H1 (cell line): ENCODE measurements at places on chromosomes 7 and 10.

- H3K4me1 ChIP-seq, result no peaks in the 10 kb centered on the region
- H3K27me3 ChIP-seq, result no peaks in the 10 kb centered on the region
- no peak for DNase-seq
- no peak overlapping the region for H3K27ac ChIP-seq
- peaks cover 7% of the 10 kb centered on the region for H3K36me3 ChIP-seq
- no peak overlapping the region for H3K4me3 ChIP-seq
Measured at GRCh38 chr7:2735744-2736143, 47.7 kb downstream of the AMZ1 start.

DNA sequence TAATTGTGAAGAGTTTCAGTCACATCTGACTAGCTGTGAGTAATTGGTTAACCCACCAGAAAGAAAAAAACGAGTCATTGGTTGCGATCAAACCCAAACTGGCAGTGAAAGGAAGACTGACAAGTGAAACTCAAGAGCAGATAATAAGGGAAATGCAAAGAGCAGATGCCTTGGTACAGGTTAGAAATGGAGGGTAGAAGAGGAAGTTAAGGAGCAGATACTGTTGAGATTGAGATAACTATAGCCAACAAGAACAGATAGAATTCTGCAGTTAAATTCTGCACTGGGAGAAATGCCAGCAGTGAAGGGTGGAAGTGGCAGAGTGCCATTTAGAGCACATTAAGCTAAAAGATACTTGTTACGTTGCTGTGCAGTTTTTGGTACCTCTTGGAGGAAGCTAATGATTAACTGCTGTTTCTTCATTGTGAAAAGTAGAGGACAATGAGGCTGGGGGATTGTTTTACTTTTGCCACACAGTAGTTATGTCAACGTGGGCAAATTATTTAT, 65.8 kb downstream of the CDK13 start:
- H3K36me3 ChIP-seq, result peaks cover 4% of the 10 kb centered on the region; the same call in 1 of the 2 replicates
- DNase-seq, result no peak
- no peak overlapping the region for H3K4me3 ChIP-seq
- no peaks in the 10 kb centered on the region for H3K4me1 ChIP-seq
- H3K27me3 ChIP-seq, result no peaks in the 10 kb centered on the region
- H3K27ac ChIP-seq, result no peak overlapping the region

DNA sequence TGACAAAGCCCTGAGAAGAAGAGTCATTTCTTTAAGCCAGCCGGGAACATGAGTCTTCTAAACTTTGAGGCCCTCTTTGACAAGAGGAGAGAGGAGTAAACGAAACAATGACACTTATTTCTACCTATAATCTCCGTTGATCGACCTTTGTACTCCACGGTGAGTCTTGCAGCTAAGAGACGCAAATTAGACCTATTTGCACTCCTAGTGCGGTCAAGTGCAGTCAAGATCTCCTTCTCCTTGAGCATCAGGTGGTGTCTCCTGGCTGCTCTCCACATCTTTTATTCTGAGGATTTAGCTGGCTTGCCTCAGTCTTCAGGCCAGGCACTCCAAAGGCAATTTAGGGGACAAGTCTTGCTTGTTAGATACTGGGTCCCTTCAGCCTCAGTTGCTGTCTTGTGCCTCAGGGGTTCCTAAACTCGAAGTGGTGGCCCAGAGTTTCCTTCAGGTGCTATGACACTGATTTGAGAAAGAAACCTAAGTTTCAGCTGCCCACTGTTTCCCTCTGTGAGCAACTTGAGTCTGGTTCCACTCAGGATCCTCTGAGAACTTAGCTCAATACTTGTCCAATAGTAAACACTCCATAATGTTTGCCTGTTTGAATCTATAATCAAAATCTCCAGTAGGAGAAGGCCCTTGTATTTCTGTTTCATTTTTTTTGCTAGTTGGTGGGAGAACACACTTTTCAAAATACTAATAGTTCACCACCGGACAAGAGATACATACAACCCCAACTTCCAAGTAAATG, 312.9 kb downstream of the RNLS start:
- H3K4me1 ChIP-seq, result no peaks in the 10 kb centered on the region
- no peak overlapping the region for H3K27ac ChIP-seq
- no peaks in the 10 kb centered on the region for H3K27me3 ChIP-seq
- H3K4me3 ChIP-seq, result no peak overlapping the region
- no peak for DNase-seq

DNA sequence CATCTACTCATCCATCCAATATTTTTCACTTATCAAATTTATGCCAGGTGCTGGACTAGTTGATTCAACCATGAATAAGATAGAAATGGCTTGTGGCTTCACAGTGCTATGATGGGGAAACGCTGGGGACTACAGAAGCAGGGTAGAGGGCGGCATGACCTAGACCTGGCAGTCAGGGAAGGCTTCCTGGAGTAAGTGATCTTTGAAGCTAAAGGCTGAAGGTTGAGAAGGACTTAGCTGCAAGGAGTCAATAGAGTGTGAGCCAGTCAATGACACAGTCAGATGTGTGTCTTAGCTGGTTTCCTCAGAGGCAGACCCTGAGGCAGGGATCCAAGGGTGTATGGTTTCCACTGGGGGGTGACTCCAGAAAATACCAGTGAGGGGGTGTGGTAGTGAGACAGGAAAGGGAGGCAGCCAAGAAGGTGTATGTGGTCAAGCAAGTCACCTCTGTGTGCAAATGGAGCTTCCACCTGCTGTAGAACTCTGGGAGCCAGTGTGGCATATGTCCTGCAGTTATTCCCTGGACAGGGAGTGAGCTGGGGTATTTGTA, 10.3 kb downstream of the PRF1 start:
- no peak overlapping the region for H3K4me3 ChIP-seq
- no peaks in the 10 kb centered on the region for H3K27me3 ChIP-seq
- H3K4me1 ChIP-seq, result no peaks in the 10 kb centered on the region; the same call in 1 of the 2 replicates

DNA sequence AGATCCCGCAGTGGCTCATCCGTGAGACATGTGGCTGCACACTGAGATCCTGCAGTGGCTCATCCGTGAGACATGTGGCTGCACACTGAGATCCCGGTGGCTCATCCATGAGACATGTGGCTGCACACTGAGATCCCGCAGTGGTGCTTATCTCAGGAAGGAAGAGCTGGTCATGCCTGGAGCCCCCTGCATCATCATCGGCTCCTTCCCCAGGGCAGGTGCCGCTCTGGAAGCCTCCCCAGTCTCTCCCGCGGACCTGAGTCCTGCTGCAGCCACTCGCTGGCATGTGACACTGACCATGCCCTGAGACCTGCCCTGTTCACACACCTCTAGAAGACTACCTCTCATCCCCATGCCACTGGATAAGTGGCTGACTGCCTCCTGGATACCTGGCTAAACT, 181.3 kb downstream of the PTPRN2 start:
- H3K4me1 ChIP-seq, result no peaks in the 10 kb centered on the region
- no peak overlapping the region for H3K4me3 ChIP-seq
- no peak for DNase-seq
- H3K36me3 ChIP-seq, result no peaks in the 10 kb centered on the region
- H3K27ac ChIP-seq, result no peak overlapping the region
- H3K27me3 ChIP-seq, result no peaks in the 10 kb centered on the region

DNA sequence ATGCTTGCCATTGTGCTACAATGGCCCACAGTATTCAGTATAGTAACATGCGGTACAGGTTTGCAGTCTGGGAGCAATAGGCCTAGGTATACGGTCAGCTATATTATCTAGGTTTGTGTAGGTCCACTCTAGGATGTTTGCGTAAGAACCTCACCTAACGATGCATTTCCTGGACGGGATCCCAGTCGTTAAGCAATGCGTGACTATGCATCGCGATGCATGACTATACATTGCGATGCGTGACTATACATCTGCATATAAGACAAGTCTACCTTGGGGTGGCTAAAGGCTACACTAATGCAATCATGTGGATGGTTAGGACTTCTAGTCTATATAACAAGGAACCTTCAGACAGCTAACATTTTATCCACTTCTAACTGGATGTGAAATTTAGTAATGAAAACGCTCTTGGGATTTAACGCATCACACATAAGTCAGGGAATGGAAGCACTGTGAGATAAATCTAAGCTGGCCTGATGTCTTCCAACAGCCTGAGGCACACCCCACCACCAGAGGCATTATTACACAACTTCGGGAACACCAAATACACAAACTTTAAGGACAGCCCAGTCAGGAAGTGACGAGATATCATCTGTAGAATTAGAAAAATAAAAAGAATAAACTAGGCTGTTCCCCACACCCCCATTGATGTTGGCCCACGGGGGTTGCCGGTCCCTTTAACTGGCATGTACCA, 9.2 kb downstream of the GNA12 start:
- DNase-seq, result no peak
- no peaks in the 10 kb centered on the region for H3K27me3 ChIP-seq
- H3K36me3 ChIP-seq, result peaks cover 23% of the 10 kb centered on the region
- H3K4me1 ChIP-seq, result peaks cover 1% of the 10 kb centered on the region; the same call in 1 of the 2 replicates
- no peak overlapping the region for H3K27ac ChIP-seq

DNA sequence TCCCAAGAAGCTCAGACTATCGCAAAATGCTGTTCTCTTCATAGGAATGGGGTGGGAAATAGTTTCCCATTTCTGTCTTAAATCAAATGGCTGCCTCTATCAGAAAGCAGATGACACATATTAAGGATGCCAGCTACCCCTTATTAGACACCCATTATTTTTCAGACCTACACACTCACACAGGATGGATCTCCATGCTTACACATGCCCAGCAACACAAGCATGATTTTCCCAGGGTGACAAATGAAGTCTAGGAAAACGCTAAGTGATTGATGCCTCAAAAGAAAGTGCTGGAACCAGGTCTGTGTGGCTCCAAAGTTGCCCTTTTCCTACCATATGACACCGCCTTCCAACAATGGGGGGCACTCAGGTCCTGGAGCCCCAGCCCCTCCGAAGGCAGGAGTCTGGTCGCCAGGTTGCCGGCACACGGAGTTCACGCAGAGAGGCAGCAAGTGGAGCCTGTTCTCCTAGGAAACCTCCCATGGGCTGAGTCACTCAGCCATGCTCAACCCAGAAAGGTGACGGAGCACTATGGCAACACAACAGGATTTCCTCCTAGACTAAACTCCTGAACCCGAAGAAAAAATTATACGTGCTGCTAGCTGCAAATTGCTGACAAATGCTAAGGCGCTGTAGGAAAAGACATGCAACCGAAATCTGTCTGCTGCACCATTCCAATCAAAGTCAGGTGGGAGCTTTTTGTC, 19.8 kb downstream of the VOPP1 start:
- H3K36me3 ChIP-seq, result no peaks in the 10 kb centered on the region
- no peak overlapping the region for H3K27ac ChIP-seq
- peaks cover 48% of the 10 kb centered on the region for H3K4me1 ChIP-seq
- no peak overlapping the region for H3K4me3 ChIP-seq
- DNase-seq, result no peak

GRCh38 chr10:44955413-44956070, 4.1 kb upstream of the RASSF4 start:
- H3K36me3 ChIP-seq, result no peaks in the 10 kb centered on the region
- peaks cover 7% of the 10 kb centered on the region for H3K4me1 ChIP-seq
- no peak overlapping the region for H3K27ac ChIP-seq
- no peak overlapping the region for H3K4me3 ChIP-seq

GRCh38 chr10:129465796-129466702, 992 bp upstream of the MGMT start:
- peaks cover 4% of the 10 kb centered on the region for H3K4me1 ChIP-seq
- no peak for DNase-seq
- no peaks in the 10 kb centered on the region for H3K27me3 ChIP-seq
- no peak overlapping the region for H3K4me3 ChIP-seq
- no peak overlapping the region for H3K27ac ChIP-seq

- H3K36me3 ChIP-seq, result no peaks in the 10 kb centered on the region
- H3K27ac ChIP-seq, result no peak overlapping the region
- DNase-seq, result no peak
- no peak overlapping the region for H3K4me3 ChIP-seq
- no peaks in the 10 kb centered on the region for H3K27me3 ChIP-seq
Measured at GRCh38 chr7:158093156-158093796, 494.3 kb downstream of the PTPRN2 start.

GRCh38 chr7:73900286-73900685, 39.3 kb downstream of the TMEM270 start:
- DNase-seq, result no peak
- no peaks in the 10 kb centered on the region for H3K36me3 ChIP-seq
- H3K4me1 ChIP-seq, result peaks cover 9% of the 10 kb centered on the region
- H3K27me3 ChIP-seq, result no peaks in the 10 kb centered on the region
- H3K4me3 ChIP-seq, result no peak overlapping the region

- no peaks in the 10 kb centered on the region for H3K27me3 ChIP-seq
- H3K4me3 ChIP-seq, result no peak overlapping the region
- no peak overlapping the region for H3K27ac ChIP-seq
- DNase-seq, result no peak
- peaks cover 4% of the 10 kb centered on the region; the same call in 1 of the 2 replicates for H3K36me3 ChIP-seq
- H3K4me1 ChIP-seq, result no peaks in the 10 kb centered on the region
Measured at GRCh38 chr10:114859222-114859621, 37.6 kb downstream of the FHIP2A start.

DNA sequence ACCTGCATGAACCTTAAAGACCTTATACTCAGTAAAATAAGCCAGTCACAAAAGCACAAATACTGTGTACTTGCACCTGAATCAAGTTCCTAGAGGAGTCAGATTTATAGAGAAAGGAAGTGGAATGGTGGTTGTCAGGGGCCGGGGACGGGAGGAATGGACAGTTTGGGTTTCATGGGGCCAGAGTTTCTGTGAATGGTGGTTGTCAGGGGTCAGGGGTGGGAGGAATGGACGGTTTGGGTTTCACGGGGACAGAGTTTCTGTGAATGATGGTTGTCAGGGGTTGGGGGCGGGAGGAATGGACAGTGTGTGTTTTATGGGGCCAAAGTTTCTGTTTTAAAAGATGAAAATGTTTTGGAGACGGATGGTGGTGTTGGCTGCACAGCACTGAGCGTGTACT, 260.0 kb upstream of the MKI67 start:
- no peaks in the 10 kb centered on the region for H3K36me3 ChIP-seq
- H3K4me3 ChIP-seq, result no peak overlapping the region
- H3K27ac ChIP-seq, result no peak overlapping the region
- no peaks in the 10 kb centered on the region for H3K4me1 ChIP-seq

DNA sequence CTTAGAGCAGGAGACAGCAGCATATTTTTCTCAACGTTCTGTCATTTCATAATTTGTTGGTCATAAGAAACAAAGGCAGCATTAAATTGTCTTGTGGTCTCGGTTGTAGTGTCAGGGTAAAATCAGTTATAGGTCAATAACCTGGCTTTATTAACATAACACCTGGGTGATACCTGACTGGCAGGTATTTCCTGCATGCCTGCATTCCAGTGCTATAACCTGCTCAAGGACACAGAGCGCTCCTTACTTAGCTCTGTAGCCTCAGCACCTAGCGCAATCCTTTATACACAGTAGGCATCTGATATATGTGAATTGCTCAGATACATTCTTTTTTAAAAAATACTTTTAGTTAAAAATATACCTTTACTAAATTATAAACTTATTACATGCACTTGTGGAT, 38.9 kb upstream of the PRKG1 start:
- no peak overlapping the region for H3K27ac ChIP-seq
- no peak for DNase-seq
- H3K27me3 ChIP-seq, result no peaks in the 10 kb centered on the region
- H3K4me1 ChIP-seq, result no peaks in the 10 kb centered on the region; the same call in 1 of the 2 replicates
- no peaks in the 10 kb centered on the region for H3K36me3 ChIP-seq

- no peaks in the 10 kb centered on the region; the same call in 1 of the 2 replicates for H3K36me3 ChIP-seq
- peaks cover 26% of the 10 kb centered on the region for H3K27me3 ChIP-seq
- DNase-seq, result no peak
- H3K4me1 ChIP-seq, result no peaks in the 10 kb centered on the region
- H3K27ac ChIP-seq, result no peak overlapping the region
Measured at GRCh38 chr10:110648692-110649346, 4.7 kb downstream of the RBM20 start.

GRCh38 chr7:51265066-51265907, 51.3 kb downstream of the COBL start:
- H3K36me3 ChIP-seq, result no peaks in the 10 kb centered on the region
- H3K27ac ChIP-seq, result no peak overlapping the region
- peaks cover 6% of the 10 kb centered on the region for H3K4me1 ChIP-seq
- no peaks in the 10 kb centered on the region for H3K27me3 ChIP-seq
- DNase-seq, result no peak
